ENCODE measurements at places on chromosomes 6 and 20.

- no peak for DNase-seq
These were observed 77.8 kb upstream of the CCN6 start for GRCh38 chr6:111976139-111976538.

DNA sequence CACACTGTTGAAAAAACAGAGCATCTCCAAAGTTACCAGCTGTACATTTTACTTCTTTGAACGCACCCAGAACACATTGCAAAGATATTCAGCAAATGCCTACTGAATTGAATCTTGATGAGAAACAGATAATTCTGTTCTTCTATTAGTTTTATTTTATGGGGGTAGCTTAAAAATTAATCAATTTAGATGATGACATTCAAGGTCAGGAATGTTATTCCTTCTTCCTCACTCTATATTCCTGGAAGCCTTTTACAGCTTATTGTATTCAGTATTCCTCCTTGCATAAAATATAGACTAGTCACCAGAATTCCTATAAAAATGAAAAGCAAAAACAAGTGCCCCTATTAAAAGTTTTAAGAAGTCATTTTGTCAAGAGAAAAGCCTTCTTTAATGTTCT, 21.4 kb upstream of the GMDS start:
- DNase-seq = no peak

GRCh38 chr6:135129136-135129856, 51.8 kb upstream of the MYB start:
- no peak for DNase-seq

DNA sequence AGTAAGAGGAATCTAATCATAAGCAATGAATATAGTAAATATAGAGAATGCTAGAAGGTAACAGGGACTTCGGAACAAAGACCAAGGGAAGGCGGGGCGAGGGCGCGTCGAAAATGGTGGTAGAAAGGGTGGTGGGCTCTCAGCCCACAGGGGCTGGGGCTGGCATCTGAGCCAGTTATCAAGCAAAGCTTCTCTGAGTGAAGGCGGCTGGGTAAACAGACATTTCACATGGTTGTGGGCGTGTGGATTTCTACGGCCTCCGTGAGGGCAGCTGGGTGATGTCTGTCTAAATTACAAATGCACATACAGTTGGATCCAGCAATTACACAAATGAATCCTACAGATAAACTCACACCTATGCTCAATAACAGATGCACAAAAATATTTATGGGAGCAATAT, 56.6 kb downstream of the TOX2 start:
- DNase-seq = no peak

DNA sequence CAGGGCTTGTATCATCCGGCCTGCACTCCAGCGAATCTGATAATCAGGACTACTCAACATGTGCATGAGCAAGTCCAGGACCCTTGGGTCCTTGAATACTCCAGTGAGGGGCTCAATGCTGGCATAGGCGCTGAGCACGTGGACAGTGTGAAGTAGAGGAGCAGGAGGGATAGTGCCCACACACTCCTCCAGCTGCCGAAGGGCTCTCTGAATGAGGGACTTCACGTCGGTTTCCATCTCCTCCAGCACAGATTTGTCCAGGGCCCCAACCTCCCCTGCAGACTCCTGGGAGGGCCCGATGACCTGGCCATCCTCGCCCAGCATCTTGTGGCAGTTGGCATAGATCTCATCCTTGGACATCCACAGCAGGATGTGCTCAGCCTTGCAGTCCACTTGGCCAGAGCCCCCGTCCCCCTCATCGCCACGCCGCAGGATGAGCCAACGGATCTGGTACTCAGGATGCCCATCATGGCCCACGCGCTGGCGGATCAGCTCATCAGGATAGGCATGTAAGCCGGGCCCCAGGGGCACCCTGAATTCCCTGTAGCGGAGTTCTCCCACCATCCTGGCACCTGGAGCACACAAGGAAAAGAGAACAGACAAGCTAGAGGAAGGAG, 1.3 kb downstream of the CUL7 start:
- no peak for DNase-seq

DNA sequence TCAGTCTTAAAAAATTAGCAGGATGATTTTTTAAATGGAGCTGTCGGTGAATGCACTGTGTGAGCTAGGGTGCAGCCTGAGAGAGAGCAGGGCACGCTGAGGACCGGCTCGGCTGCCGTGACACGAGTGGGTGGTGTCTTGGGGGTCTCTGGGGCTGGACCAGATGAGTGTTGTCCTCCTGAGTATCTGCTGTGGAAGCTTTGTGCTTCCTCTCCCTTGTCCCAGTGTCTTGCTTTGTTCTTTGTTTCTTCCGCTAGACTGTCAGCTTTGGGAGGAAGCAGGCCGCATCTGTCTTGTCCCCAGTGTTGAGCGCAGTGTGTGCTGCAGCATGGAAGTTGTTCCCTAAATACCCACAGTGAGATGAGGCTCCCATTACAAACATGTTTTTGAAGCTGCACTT, 89.4 kb downstream of the RTN4IP1 start:
- DNase-seq = no peak

DNA sequence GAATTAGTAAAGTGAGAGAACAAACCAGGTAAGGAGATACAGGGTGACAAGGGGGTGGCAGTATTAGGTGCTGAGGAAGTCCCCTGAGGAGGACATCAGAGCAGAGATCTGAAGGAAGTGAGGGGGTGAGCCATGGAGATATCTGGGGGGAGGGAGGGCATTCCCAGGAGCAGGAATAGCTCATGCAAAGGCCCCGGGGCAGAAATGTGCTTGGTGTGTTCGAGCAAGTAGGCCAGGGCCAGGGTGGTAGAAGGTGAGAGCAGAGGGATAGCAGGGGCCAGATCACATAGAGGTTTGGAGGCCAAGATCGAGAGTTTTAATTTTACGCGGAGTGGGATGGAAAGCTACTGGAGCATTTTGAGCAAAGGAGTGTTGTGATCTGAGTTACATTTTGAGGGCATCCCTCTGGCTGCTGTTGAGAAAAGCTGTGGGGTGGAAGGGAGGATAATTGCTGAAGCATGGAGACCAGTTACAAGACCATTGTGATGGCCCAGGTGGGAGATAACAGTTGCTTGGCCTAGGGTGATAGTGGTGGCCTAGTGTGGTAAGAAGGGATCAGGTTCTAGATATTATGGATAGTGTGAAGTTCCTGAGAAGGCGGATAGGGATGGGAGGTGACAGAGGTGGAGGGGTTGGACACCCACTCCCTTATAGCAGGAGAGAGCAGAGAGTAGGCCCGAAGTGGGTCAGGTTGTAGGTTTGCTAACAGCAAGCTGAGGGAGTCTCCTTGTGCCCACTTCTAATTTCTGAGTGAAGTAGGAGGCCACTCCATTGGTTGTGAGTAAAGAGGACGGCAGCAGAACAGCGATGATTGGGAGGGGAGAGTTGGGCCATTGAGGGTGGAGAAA, 10.2 kb downstream of the ARFGEF2 start:
- DNase-seq = no peak

DNA sequence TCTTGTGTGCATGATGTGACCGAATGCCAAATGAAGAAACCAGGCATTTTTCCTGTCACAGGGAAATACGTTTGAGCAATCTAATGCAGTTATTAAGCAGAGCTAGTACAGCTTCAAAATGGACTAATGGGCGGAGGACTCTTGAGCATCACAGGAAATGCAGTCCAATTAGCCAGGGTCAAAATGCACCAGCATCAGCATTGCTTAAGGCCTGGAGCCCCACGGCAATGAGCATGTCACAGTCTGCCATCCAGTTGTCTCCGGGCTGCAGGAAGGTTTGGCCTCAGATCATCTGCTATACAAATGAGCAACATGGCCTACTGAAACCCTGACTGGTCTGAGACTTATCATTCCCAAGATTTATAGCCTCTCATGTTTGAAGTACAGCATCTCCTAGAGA, 652.1 kb upstream of the SLC35B3 start:
- DNase-seq = no peak

DNA sequence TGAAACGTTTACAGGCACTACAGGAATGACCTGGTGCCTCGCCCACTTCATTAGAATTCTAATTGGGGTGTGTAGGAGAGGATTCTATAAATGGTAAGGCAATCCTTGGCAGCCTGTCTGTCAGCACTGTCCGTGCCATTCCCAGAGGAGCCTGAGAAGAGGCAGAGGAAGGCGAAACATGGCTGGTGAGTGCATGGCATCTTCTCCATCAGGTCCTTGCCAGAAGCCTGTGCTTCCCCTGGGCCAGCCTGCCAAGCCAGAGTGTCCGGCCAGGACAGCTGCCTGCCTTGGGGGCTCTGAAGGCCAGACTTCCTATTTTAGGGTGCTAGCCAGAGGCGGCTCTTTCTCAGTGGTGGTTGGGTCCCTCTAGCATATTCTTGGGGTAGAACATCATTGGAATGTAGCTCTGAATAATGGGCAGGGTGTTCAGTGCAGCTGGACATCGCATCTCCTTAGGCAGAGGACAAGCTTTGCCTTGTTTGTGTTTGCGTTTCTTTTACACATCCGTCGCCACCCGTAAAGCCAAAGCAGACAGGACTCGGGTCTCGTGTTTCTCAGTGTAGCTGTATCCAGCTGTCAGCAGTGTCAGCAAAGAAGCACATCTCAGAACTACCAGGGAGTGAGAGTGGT, at the start of gene TGM3:
Gene TGM3 (plus strand): TSS at position 116 of the 630 bp plus-strand sequence. CDS start 63 bp downstream, at position 179.
- no peak for DNase-seq

DNA sequence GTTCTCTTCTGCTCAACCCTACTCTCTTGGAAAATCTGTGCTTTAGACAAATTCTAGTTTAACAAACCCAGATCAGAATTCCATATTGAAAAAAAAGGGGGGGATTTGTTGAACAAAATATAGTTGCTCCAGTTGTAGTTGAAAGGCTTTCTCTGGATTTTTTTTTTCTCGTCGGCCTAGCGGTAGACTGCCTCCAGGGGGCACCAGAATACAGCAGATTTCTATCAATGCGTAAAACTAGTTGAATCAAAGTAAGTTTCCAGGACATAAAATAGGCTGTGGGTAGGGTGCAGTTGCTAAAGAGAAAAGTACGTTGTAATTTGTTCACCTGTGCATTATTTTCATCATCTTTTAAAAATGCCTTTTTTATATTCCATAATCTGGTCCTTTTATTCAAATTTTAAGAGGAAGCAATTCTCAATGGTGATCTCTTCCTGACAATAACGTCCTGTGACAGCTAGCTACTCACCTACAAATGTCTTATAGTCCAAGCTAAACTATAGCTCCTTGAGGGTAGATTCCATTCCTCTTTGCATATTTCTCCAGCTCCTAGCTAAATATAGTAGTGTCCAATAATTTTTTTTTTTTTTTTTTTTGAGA, 105.4 kb downstream of the PERP start:
- DNase-seq = peak; percentile 76

- no peak for DNase-seq
These were observed 1.1 kb upstream of the APOBEC2 start for GRCh38 chr6:41051873-41052272.

DNA sequence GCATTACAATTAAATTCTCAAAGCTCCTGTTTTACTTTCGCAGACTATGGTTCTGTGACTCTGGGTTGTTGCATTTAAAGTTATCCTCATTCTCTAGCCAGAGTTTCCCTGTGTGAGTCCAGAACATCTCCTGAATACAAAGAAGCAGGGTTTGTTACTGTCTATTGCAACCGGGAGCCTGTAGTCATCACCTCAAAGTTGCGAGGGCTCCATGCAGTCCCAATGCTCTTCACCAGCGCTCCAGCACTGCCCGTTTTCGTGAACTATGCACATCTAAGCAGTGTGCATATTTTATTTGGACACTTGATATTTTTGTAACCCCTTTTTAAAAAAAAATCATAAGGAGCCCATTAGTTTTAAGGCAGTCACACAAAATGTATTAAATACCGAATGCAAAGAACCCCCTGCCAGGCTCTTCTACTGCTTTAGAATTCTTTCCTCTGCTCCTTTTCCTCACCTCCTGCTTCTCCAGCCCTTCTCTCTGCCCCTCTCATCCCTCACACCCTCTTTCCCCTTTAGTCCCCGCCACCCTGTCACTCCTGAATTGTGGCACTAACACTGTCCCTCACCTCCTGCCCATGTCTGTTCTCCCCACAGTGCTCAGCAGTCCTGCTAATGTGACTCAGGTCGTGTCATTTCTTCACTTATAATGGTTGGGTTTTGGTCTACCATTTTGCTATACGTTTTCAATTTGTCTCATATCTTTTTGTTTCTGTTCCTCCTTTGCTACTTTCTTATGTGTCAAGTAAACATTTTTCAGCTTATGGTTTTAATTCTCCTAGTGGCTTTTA, 1.1 kb upstream of the HLA-C start:
- DNase-seq = no peak
